GM12865 (cell line): ENCODE measurements at places on chromosomes 4 and X.

DNA sequence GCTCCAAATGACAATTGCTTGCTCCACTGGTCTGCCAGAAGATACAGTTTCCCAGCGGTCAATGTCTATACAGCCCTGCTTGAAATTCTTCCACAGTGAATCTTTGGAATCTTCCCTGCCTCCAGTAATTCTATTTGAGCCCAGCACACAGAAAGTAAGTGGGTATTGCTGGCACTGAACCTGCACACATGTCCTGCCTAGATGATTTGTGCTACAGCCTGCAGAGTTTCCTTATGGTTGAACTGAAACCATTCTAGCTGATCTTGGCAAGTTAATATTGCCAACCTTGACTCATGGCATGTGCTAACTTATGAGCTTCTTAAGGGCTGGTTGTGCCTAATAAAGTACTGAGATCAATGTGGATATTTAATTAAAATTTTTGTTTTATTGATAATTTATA lies 553.8 kb upstream of the GNPDA2 start:
- no peak for DNase-seq

DNA sequence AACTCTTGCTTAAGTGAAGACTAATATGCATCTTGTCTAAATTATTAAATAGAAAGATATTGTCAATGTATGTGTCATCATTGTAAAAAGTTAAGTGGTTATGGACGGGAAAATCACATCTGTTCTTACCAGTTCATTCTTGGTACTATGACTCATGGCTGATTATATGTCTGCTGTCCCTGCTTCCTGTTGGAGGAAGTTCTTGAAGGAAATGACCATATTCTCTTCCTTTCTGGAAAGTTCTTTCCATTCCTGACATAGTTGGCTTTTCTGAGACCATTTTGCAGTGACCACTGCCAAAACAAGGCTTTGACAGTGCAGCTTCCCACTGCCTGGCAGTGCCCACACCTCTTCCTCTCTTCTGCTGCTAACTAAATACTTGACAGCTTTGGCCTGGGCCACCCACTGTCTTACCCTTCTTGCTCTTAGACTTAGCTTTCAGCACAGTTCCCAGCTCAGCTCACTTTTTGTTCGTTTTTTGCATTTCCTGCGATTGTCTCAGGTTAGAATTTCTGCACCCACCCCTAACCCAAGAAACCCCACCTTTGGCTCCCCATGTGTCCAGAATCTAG lies 13.2 kb upstream of the CLDN24 start:
- DNase-seq: no peak

GRCh38 chr4:122475233-122475632 lies 18.7 kb upstream of the IL2 start:
- no peak for DNase-seq

- DNase-seq: no peak
These were observed 998.8 kb downstream of the GLUD2 start for GRCh38 chrX:122046226-122046625.
